Fibroblast of upper back skin (primary cell): ENCODE measurements at places on chromosomes 4 and X.

GRCh38 chrX:65871671-65872311, 168.1 kb downstream of the VSIG4 start:
- no peak for DNase-seq

DNA sequence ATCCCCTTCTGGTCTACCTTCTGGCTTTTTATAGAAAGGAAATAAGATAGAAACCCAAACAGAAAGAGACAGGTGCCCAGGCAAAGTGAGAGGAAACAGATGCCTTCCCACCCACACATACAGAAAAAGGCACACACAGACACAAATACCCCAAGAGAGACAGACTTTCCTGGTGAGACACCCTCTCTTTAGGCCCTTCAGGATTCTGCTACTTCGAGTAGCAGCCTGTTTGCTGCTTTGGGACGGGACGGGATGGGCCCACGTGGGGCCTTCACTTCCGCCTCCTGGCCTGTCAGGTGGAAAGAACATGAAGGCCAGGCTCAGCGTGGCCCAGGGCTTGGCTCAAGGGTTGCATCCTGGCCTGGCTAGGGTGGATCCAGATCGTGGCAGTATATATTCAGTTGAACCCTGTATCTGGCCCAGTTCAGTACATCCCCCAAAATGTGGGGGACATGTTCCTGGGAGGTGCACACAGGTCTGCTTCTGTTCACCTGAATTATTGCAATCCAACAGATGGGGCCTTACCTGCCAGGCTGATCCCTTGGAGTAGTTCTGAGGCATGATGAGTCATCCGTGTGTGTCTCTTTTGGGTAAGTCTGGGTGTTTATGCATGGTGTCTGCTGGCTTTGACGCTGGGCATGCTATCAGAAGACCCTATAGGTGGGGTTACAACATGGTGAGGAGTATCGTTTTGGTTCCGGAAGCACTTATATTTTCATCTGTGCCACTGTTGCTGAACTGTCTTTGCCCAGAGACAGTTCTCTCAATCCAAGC, 2.4 kb downstream of the ZNF275 start:
- no peak for DNase-seq

GRCh38 chr4:143356493-143356892, 19.8 kb downstream of the GAB1 start:
- DNase-seq: no peak

DNA sequence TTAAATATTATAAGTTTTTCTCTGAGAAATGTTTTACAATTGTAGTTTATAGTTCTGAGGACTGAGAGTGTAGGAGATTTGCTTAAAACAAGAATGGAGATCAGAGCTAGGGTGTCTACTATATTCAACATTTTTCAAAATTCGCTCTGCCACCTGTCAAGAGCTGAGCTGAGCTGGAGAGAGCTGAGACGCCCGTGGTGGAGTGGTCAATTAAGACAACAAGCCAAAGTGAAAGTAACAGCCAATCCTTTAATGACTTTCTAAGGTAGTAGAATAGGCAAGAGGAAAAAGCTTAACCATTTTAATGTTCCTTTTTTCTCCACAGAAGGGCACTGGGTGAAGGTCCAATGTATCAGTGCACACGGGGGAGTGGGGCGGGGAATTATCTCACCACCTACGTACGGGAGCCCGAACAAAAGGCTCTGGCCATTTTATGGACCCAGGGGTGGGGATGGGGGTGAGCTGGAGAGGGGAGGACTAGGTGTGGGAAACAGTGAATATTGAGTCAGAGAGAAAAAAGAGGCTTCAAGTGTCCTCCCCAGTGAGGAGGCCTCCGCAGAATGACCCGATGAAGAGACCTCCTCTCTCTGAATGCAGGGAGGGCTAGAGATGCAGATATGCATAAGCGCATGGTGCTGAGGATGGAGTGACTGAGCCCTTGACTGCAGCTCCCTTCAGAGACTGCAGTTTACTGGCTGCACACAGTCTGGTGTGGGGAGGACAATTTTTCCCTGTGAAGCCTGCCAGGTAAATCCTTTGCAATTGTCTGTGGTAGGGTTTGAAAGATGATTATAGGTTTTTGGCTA, 60.8 kb downstream of the SPCS3 start:
- DNase-seq: no peak

GRCh38 chr4:62226082-62226481, 1026.0 kb downstream of the ADGRL3 start:
- DNase-seq: peak; percentile 46

DNA sequence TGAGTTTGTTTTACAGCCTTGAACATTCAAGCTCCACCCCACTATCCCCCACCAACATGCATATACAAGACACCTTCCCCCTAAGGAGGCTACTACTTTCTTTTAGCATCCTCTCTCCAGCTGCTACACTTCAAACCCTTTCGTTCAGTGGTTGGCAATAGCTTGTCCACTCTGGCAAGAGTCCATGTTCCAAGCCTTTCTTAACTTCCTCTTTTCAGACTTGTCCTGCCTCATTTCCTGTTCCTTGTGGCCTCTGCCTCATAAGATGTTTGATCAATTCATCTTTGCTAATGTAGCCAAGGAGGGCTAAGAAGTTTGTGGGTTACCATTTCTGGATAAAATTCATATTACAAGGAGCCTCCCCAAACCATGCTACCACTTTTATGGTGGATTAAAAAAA, 20.8 kb upstream of the ZCCHC12 start:
- DNase-seq: peak; percentile 33

DNA sequence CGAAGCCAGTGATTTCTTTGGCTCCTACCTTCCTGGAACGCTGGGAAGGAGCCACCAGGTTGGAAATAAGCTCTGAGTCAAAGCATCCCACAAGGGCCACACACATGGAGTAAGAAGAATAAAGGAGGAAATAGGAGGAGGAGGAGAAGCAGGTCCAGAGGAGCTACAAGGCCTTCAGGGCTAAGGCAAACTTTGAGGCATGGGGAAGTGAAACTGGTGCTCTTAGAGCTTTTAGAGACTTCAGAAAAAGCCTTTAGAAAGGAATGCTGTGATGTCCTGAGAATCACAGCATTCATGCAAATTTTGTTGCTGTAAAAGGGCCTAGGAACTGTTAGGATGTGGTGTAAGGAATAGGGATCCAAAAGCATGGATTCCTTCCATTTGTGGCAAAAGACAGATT, 135.9 kb upstream of the ARHGEF9 start:
- no peak for DNase-seq

- DNase-seq: no peak
Measured at GRCh38 chr4:10977534-10977933, 293.0 kb upstream of the CLNK start.

- peak; percentile 66 for DNase-seq
Measured at GRCh38 chrX:116317409-116317808, 119.0 kb upstream of the SLC6A14 start.

- DNase-seq: no peak
Measured at GRCh38 chrX:97096385-97096784, 212.7 kb downstream of the RPA4 start.

- peak; percentile 53 for DNase-seq
Measured at GRCh38 chr4:187302457-187303150, 578.9 kb upstream of the FAT1 start.

DNA sequence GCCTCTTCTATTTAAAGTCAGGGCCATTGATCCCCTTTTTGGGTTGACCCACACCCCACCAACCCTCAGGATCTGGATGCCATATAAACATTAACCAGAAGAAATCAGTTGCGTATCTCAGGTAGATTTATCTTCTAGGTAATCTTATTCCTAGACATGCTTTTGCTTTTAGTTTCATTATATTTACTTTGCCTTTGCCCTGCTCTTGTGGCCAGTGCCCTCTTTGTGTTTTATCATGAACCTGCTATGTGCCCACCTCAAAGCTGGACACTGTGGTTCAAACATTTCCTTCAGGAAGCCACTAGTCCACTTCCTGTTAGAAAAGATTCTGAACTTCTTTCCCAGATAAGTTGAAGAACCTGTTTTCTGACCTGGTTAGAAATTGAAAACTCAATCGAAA, 117.4 kb upstream of the EDNRA start:
- DNase-seq: no peak

GRCh38 chrX:67524950-67525691, 18.7 kb upstream of the AR start:
- DNase-seq: no peak

- no peak for DNase-seq
Measured at GRCh38 chr4:91989914-91990313, 313.9 kb upstream of the GRID2 start.

DNA sequence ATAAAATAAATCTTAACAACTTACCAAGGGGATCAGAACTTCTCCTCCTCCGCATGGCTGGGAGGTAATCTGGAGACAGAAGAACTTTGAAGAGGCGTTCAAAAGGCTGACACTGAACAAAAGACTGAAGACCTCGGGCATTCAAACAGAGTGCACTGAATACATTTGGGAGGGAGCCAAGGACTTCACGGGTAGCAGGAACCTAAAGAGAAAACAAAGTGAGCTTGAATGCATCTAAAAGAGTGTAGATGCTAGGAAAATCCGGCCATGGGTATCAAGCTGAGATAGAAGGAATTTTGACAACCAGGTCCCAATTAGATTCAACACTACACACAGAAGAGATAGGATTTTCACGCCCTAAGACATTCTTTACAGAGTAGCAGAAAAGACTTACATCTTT, 69.6 kb downstream of the HUWE1 start:
- DNase-seq: no peak

DNA sequence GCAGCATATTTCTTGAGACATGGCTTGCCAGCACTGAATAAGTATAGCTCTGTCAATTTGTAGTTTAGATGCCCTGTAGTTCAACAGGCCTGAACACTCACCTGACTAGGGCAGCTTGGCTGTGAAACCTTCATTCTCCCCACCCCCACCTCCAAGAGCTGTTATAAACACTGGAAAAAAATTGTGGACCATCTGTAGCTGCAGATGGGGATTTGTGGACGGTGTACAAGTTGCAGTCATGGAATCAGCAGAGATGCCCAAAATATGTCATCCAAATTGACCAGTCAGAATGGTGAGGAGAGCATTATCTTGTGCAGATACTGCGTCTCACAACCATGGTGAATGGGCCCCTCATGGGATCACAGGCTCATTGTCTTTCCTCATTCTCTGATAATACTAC, 76.2 kb upstream of the PAQR3 start:
- no peak for DNase-seq

DNA sequence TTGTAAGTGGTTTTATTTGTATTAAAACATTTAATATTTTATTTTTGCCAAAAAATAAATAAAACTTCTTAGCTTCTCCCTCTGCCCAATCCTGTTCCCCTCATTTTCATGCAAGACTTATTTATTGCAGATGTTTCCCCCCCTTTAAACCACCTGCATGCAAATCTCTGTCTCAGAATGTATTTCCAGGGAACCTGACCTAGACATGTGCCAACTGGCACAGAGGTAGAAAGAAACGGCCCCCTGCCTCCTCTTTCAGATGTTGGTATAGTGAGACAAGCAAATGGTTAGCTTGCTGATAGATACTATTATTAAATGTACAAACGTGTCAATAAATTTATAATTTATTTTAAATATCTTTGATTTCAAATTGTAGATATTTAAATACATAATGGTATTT, 47.1 kb downstream of the KLF3 start:
- no peak for DNase-seq

DNA sequence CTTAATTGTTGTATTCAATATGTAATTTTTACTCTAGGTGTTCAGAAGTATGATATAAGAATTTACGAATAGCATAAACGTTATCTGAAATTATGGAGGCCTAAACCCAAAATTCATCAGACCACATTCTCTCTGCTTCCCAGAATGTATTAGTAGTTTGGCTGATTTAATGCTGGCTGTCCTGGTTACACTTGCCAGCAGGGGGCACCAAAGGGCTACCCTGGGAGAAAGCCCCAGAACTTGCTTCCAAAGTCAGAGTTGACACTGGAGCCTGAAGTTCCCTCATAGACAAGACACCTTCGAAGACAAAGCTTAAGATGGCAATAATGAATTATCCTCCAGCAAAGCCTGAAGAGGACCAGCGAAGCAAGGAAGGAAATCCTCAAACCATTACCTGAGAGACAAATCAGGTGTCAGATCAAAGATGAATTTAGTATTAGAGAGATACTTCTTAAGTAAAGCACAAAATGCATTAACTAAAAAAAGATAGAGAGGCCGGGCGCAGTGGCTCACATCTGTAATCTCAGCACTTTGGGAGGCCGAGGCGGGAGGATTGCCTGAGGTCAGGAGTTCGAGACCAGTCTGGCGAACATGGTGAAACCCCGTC, 11.3 kb upstream of the ANOS1 start:
- peak; percentile 28 for DNase-seq

DNA sequence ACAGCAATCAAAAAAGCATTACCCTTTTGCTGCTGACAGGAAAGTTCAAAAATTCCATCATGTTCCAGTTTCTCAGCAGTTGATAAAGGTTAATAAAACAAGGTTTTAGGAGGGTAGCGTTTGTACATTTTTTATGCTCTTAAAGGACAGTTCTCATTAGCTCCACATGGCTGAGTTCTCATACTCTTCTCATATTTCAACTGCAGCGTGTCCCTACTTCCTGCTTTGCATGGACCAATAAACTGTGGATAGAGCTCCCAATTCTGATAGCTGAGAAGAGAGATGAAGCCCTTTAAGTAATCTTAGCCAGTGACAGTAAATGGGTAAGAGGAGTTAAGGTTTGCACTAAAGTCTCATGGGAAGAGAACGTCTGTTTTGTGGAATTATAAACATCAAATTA, 53.5 kb downstream of the SPANXA2 start:
- peak; percentile 31 for DNase-seq

- DNase-seq: no peak
Measured at GRCh38 chr4:176850436-176850835, 57.7 kb upstream of the VEGFC start.

- DNase-seq: no peak
Measured at GRCh38 chr4:99879458-99879857, 14.8 kb downstream of the LAMTOR3 start.

GRCh38 chr4:189773909-189774308, 166.8 kb upstream of the FRG1 start:
- peak; percentile 70 for DNase-seq

DNA sequence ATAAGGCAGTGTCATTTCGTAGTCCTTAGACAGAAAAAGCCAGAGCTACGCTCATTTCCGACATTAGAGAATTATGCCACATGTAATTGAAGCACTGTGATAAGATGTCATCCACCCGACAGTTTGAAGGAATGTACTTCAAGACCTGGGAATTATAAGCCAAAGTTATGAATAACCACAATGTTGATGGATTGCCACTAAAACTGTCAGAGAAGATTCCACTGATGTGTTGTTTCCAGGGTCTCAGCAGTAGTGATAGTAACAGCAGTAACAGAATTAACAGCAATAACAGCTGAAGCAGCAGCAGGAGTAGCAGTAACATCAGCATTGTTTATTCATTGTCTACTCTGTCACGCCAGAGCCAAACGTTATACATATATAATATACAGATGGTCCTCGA, 24.7 kb downstream of the RAB33A start:
- peak; percentile 70 for DNase-seq
